BJ (cell line): ENCODE measurements at places on chromosomes 1 and 21. TPM values are rescaled to one million over a fixed set of nuclear protein-coding genes. Genes with fewer than 3 reads are reported as not detected.

DNA sequence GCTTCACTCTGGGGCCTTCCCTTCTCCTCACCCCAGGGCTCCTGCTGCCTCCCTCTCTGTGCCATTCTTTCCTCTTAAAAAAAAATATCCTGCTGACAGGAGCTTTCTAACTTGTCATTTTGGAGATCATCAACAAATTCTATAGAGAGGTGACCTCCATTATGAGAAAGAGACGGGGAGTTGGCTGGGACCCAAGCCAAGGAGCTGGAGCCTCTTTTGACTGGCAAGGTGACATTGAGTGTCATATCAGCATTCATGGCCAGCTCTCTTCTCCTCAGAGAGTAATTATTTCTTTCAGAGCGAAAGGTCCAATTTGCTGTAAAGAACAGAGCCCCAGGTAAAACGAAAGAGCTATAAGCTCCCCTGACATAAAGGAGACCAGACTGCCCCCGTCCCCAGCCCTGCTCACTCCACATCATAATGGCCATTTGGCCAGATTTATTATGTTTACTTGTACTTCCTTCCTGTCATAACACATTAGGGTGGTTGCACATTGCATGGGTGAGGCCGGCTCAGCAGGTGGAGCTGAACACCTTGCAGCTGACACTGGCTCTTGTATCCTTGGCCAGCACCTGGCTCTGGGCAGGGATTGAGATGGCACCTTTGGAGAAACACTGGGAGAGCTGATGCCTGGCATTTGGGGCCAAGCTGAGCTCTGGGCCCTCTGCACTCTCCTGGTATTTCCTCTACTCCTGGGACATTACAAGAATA, 404.0 kb upstream of the VAMP3 start:
- no peak for DNase-seq

DNA sequence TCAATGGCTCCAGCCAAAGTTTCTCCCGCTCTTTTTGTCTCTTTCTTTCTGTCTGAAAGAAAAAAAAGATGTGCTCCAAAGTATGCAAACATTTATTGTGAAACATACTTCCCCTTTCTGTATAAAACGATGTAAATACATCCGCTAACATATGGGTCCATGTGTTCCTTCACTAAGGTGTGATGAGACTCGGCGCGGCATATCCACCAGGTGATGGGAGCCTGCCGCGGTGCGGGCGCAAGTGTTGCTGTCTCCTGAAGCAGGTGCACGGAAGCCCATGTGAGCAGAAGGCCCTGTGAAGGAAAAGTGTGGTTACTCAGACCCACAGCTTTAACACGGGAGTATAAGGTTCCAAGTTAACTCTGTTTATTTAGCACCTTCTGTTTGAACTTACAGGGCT, 466.6 kb upstream of the C1orf87 start:
- no peak for DNase-seq

DNA sequence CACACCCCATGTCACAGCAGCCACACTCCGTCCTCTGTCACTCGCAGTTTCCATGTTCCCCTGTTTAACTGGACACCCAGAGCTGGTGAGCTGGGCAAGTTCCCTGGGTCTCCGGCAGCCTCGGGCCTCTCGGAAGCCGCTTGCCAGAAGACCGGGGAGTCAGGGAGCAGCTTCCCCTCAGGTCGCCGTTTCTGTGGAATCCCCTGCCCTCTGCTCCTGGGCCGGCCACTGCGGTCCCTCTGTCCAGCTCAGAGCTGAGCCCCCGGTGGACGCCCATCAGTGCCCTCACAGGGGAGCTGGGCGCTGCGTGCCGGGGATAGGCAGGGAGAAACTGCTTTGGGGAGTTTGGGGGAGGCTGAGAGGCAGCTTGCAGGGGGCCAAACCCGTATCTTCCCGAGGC, 37.7 kb downstream of the KCNAB2 start:
- DNase-seq = no peak

- peak; percentile 97 for DNase-seq
Observed at GRCh38 chr1:55428944-55429931, 214.1 kb upstream of the USP24 start.

GRCh38 chr1:115717541-115717940, 51.0 kb downstream of the CASQ2 start:
- DNase-seq = no peak

DNA sequence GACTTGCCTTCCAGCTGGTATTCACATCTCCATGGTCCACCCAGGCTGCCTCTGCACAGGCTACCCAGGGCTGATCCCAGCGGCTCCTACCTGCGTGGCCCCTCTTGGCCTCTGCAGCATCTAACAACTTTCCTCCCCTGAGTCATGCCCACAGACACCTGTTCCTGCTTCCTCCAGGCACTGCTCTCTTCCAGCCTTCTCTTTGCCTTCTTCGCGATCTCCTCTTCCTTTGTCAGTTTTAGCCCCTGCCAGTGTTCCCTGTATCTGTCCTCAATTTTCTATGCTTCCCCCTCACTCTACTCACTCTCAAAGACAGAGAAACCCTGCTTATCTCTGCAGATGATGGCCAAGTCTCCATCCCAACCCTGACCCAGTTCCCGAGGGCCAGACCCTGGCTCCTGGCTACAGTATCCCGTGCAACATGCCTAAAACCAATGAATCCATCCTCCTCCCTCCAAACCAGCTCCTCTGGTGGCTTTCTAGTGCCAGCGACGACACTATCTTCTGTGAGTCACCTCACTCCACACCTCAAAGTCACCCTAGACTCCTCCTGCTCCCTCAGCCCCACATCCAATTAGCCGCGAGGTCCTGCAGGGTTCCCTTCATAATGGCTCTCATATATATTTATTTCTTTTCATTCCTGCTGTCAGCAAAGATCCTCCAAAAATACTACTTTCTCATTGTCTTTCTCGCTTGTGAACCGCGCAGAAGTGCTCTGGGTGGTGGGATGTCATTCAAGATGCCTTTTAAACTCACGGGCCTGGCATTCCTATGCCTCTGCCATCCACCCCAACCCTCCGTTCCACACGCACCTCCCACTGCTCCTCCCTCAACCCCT, 259.2 kb downstream of the TOMM20 start:
- no peak for DNase-seq

DNA sequence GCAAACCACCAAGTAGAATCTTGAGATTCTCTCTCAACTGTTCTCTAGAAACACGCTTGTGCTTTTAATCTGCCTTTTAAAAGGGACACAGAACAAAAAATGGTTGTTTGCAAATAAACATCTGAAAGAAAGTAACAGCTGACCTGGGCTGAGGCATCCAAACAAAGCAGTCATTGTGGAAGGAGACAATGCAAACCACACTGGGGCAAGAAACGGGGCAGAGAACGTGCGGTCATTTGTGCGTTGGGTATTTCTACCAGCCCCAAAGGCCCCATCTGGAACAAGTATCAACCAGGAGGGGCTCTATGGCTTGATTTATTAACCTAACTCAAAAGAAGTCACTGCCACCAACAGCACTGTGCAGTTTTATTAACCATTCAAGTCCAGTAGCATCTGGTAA, 6.0 kb downstream of the STMN1 start:
- DNase-seq = no peak

- no peak for DNase-seq
Observed at GRCh38 chr21:46397211-46397905, 61.3 kb upstream of the DIP2A start.

- no peak for DNase-seq
Observed at GRCh38 chr1:38905985-38906384, 24.6 kb upstream of the GJA9 start.

GRCh38 chr1:1255611-1256010, 9.1 kb upstream of the C1QTNF12 start:
- no peak for DNase-seq

DNA sequence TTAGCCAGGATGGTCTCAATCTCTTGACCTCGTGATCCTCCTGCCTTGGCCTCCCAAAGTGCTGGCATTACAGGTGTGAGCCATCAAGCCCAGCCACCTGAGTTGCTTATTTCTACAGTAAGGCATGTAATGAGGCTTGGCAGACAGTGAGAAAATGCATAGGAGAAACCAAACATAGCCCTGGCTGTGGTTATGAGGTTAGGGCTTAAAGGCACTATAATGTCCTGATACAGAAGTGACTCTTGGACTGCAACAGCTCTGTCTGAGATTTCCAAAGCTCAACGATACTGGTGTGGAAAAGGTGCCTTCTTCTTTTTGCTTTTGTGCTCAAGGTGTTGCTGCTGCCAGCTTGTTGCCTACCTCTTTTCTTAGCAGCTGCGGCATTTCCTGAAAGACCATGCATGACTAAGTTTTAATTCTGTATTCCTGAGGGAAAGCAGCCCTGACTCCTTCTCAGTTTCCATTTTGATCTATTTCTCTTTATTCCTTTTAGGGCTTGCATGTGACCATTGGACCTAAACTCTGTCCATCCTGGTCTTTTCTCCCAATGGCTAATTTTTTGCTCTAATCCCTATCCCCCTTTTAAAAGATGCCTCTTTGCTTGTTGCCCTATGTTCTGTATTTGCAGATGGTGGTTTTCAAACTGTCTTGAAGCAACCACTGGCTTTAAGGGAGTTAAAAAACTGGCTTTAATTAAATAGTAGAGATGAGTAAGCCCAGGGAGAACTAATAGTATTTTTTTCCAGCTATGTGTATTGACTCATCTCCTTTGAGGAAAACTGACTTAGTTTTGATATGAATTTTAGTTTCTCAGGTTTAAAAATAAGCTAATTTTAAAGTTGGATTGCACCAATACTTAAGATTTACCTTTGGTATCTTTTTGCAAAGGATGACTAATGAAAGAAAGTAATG, 70.3 kb downstream of the KIF1B start:
- DNase-seq = peak; percentile 37

- DNase-seq = no peak
Observed at GRCh38 chr1:241654019-241654418, 1.9 kb downstream of the WDR64 start.

- DNase-seq = no peak
Observed at GRCh38 chr1:63984930-63985290, 211.1 kb downstream of the ROR1 start.

DNA sequence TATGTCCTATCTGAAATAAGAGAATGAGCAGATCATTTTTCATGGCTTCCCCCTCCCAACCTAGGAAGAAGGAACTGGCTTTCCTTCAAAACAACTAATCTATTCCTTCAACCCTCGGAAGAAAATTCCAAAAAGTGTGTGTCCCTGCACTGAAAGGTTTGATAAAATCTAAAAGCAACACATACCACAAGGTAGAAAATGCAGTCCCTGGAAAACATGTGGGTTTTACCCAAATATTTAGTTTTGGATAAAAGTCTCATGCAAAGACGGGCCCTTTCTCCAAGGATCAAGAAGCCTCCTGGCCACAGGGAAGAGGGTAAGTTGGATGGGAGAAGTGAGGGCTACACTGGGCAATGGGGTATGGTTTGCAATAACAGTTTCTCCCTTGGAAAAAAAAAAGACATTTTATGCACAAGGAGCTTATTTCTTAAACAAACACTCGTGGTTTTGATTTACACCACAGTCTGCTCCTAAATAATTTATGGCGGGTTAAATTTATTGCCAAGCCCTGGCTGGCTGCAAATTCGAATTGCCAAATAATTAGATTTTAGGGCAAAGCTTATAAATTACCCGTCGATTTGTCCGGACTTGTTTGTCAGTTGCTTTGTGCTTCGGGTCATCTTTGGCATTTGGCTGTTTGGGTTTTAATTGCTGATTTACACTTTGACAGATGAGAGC, 28.9 kb downstream of the ERI3 start:
- peak; percentile 9 for DNase-seq

DNA sequence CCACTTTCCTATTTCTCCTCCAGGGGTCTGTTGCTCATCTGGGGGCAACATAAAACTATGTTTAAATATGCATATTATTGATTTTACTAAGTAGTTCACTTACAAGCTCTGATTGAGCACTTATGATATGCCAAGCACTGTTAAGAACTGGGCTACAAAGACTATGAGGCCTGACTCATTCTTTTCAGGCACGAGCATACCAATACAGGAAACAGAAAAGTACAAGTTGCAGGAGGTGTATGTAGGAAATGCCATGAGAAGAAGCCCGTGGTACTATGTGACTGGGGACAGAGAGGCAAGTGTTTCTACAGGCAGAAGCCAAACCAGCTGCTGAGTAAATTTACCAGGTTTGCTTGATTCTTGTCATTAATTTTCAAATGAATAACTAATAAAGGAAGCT, 120.4 kb upstream of the PTGFR start:
- DNase-seq = peak; percentile 19

GRCh38 chr1:19775317-19775716, 24.4 kb downstream of the TMCO4 start:
- DNase-seq = no peak

- no peak for DNase-seq
Observed at GRCh38 chr1:171173069-171173468, 12.0 kb upstream of the FMO2 start.

DNA sequence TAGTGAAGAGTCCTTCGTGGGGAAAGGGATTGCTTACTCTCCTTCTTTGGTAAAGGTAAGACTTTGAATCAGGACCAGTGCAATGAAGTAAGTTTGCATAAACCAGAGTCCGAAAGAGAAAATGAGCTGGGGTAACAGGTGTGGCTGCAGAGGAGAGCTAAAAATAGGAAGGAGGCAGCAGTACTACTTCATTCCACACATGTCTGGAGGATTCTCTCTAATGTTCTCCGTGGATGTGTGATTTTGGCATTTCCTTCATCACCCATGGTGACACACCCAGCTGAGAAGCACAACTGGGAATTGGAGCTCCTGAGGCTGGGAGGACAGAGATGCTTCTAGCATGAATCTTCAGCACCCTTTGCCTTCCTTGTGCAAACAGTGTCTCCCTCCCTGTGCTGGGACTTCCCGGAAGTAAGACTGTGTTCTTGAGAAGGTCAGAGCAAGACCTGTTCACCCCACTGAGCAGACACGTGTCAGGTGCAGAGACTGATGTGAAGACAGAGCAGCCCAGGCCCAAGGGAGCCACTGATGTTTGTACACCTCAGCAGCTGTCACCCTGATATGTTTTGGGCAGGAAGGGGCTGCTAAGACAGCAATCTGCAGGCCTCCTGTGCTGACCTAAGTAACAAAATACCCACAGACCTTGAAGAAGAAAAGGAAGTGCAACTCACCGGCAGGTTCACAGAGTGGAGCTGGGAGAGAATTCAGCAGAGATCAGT, 13.3 kb downstream of the FCRL1 start:
- DNase-seq = no peak

DNA sequence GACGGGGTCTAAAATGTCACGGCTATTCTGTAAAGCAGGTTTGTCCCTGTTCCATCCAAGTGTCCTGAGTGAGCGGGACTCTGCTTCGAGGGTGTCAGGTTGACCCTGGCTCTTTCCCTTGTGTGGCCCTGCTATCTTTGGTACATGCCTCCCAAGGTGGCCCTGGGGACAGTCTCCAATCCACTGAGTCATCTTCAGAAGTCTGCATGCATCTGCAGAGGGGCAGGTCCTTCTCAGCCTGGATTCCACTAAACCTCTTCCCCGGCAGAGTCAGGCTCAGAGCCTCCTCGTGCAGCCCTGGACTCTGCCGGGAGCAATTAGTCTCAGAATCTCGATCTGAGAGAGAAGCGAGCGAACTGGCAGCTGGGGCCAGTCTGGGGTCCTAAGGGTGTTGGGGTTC, 50.1 kb upstream of the KCNJ15 start:
- DNase-seq = no peak

The CAMK1G gene
- 0.81 and 1.5 TPM in 2 replicates for polyA plus RNA-seq

The PCP4 gene
- polyA plus RNA-seq = not detected in 2 replicates

The RORC gene
- not detected in 2 replicates for polyA plus RNA-seq

The SLC30A2 gene
- polyA plus RNA-seq = not detected in 2 replicates

The DTL gene
- polyA plus RNA-seq = 7.7 and 8.3 TPM in 2 replicates

The KRTAP21-3 gene
- not detected in 2 replicates for polyA plus RNA-seq

The C1orf115 gene
- 3.8 and 3.9 TPM in 2 replicates for polyA plus RNA-seq

The MTARC1 gene
- polyA plus RNA-seq = 0.72 and 1.0 TPM in 2 replicates

The EPHA8 gene
- polyA plus RNA-seq = not detected in 2 replicates

The OR10T2 gene
- not detected in 2 replicates for polyA plus RNA-seq

The PBX1 gene
- polyA plus RNA-seq = 46.1 and 46.4 TPM in 2 replicates

The BLACAT1 gene
- polyA plus RNA-seq = 0.02 TPM in 1 of 2 replicates, not detected in the other
